ENCODE measurements at places on chromosomes 12 and 14.

GRCh38 chr12:69065775-69066174, 132.8 kb upstream of the CPM start:
- no peak for DNase-seq

DNA sequence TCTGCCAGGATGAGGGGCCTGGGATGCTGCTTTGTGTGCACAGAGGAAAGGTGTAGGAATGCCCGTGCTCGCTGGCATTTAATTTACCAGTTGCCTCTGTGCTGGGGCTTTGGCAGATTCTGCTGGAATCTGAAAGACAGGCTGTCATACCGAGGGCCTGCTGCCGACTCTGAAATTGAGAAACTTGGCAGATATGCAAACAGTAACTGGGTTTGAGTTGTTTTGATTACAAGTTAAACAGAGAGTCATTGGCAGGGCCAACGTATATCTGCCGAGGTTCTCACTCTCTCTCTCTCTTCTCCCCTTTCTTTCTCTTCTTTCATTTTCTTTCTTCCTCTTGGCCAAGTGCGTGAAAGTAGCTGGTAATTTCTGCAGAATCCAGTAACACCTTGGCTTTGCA, 618.7 kb downstream of the VRK1 start:
- no peak for DNase-seq

GRCh38 chr12:67910360-67911274, 78.6 kb upstream of the IFNG-AS1 start:
- no peak for DNase-seq

GRCh38 chr14:93941293-93941910, 14.3 kb downstream of the FAM181A start:
- DNase-seq, result no peak

DNA sequence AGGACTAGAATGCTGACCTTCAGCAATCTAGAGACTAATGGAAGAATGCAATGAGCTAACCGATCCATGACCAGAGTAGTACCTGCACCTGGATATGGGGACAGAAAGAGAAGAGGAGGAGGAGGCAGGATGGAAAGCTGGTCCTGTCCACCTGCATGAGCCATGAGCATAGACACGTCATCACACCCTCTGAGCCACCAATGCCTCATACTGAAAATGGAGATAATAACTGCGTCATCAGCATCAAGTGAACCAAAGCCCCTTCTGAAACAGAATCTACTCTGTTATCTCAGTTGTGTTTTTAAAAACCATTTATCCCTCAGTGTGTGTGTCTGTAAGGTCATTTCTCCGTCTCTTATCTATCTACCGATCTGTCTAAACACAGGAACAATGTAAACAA, 327.0 kb downstream of the BCL11B start:
- no peak for DNase-seq

DNA sequence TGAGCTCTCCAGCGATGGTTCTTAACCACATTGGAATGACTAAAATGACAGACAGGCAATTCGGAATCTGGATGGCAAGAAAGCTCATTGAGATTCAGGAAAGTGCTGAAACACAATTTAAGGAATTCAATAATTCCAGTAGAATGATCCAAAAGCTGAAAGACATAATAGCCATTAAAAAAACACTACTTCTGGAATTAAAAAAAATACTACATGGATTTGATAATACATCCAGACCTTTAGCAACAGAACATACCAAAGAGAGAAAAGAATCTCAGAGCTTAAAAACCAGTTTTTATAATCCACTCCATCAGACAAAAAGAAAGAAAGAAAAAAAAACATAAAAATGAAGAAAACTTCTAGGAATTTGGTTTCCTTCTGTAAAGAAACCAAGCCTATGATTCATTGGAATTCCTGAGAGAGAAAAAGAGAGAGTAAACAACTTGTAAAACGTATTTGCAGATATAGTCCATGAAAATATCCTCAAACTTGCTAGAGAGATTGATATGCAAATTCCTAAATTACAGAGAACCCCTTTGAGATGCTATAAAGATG, 52.8 kb downstream of the SLCO1B1 start:
- DNase-seq, result no peak

- DNase-seq, result no peak
Measured at GRCh38 chr12:54287261-54288157, 7.0 kb downstream of the HNRNPA1 start.

DNA sequence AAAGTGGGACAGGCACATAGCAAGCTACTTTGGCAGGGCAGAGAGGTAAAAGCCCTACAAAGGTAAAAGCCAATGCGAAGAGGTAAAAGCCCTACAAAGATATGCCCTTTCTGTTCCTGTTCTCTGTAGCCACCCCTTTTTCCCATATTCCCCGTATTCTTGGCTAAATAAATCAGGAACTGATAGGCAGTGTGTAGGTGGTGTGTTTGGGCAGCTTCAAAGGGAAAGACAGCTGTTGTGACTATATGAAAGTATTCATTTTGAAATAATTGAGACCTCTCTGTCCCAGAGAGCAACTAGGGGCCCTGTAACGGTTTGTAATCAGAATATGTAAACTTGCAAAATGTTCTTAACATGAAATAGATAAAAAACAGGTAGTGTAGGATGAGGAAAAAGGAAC, 11.3 kb upstream of the SLC41A2 start:
- no peak for DNase-seq

GRCh38 chr12:39332661-39333175, 110.2 kb downstream of the KIF21A start:
- no peak for DNase-seq

DNA sequence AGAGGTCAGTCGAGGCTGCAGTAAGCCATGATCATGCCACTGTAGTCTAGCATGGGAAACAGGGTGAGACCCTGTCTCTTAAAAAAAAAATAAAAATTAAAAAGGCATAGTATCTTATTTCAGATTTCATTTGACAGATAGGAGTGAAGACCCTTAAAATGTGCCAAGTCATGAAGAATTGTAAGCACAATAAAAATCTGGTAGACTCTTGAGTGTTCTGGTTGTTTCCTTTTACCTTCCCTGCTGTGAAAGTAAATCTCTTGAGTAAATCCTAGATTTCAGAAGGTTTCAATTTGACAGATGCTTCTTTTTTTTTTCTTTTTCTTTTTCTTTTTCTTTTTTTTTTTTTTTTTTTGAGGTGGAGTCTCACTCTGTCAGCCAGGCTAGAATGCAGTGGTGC, 109.0 kb downstream of the ESR2 start:
- no peak for DNase-seq

DNA sequence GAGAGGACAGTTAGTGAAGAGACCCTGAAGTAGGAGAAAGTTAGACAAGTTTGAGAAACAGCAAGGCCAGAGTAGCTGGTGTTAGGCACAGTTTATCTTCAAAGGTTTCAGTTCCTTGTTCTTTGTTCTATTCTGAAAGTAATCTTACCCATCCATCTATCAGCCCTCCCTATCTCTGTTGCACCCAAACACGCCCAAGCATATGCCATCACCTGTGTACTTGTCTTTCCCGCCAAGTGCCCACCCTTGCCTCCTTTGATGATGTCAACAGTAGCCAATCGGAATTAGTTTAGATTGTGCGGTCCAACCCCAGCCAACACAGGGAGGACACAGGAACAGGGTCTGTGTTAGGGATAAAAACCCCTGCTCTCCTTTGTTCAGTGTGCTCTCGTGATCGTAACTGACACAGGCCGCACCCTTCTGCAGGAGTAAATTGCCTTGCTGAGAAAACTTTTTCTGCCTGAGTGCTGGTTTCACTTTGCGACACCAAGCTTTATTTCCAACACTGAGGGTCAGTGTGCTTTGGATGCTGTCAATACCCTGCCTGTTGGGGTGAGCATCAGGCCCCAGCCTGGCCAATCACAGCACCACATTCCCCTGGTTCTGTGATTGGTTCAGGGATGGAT, 4.7 kb upstream of the TMEM229B start:
- DNase-seq, result no peak

DNA sequence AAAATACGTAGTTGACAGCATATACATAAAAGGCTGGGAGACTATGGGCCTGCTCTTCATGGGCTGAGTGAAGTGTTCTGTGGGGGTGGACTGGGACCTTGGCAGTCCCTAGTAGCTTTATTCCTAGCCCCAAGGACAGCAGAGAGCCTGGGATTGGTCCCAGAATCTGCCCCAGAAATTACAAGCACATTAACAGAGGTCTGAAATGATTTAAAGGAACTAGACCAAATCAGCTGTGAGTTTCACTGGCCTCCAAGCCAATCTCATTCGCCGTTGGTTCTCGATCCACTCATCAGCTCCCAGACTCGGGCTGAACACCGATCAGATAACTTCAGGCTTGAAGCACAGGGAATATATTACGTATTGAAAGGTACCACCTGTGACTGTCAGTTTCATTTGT, 77.0 kb upstream of the PSMC1 start:
- no peak for DNase-seq

DNA sequence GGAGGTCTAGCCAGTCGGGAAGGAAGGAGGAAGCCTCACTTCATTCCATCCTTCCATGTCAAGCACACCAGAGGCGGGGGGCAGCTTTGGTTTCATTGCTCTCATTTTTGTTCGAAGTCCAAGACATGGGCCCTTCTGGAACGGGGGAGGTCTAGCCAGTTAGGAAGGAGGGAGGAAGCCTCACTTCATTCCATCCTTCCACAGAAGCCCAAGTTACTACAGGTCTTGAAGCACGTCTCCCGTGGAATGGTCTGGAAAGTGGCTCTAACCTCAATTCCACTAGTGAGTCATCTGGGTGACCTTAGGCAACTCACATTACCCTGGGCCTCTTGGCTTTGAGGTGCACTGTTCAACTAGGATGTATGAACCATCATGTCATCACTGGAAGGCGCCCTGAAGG, 156.3 kb downstream of the NTF3 start:
- DNase-seq, result no peak

DNA sequence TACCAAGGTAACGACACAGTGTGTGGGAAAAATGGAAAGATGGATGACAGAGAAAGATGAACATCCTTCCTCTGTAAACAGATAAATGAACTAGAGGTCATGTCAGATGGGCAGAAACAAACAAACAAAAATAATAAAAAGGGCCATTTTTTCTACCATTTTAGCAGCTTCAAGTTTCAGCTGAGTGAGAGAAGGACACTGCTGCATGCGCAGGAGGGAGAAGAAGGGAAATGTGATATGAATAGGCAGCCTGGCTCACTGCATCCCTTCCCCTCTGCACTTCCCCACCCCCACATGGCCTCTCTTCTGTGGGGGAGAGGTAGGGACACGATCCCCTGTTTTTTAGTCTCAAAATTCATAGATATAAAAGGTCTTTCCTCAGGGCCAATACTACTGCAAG, 492.0 kb downstream of the NELL2 start:
- DNase-seq, result no peak

GRCh38 chr14:27613102-27613501, 1015.3 kb upstream of the NOVA1 start:
- DNase-seq, result no peak

DNA sequence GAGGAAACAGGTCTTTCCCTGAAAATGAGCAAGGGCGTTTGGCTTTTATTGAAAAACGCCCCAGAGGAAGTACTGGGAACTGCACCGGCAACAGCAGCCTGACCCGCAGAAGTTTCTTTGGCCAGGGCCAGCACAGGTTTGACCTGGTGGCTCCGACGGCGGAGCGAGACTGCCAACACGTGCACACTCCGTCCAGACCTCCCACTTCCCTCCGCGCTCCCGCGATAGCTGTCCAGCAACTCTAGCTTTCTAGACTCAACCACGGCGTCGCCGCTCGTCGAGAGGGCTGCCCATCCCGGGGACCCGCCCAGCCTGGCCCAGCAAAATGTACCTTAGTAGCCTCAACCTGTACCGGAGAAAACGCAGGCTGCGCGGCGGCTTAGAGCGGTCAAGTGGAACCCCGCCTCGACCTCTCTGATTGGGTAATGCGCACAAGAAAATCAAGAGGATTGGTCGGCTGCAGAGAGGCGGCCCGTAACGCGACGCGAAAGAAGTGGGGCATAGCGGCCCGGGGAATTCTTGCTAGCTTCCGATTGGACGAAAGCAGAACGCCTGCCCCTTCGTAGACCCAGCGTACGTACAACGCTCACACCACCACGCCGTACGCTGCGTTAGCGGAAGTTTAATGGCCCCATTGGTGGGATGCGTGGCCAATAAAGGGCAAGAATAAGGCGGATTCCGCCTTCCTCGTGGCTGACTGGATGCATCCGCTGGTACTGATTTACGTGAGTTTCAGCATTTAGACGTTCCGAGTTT, at the start of gene WDR89:
TSS of gene WDR89 (minus strand) at position 399 of the 756 bp plus-strand sequence. CDS start 41,929 bp downstream, outside the sequence.
- peak; percentile 93 for DNase-seq

- no peak for DNase-seq
Measured at GRCh38 chr14:22824711-22825359, 4.9 kb upstream of the MRPL52 start.

GRCh38 chr12:22248121-22248520, 86.4 kb downstream of the ST8SIA1 start:
- DNase-seq, result no peak

- no peak for DNase-seq
Measured at GRCh38 chr12:108119126-108119973, 9.7 kb upstream of the WSCD2 start.

- no peak for DNase-seq
Measured at GRCh38 chr12:91687052-91688017, 458.3 kb downstream of the BTG1 start.

GRCh38 chr12:51600721-51601120, 9.7 kb downstream of the SCN8A start:
- DNase-seq, result no peak

GRCh38 chr12:12909995-12910420, 18.6 kb downstream of the GPRC5A start:
- DNase-seq, result no peak

GRCh38 chr12:99619389-99620158, 28.0 kb upstream of the GARIN6 start:
- peak; percentile 43 for DNase-seq

DNA sequence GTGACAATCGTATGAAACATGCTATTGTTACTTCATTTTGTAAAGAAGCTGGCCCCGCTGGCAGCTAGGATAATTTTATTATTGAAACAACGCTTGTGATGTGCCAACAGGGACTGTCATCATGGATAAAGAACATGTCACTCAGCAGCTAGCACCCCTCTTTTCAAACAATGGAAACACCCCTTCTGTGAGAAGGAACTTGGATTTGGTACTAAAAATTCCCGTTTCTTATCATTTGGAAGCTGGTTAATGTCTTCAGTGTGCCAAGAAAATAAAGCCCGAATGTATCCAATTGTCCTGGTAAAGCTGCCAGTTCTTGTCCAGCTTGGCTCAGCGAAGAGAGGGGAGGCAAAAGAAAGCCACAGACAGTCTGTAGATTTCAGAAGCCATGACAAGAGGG, 186.6 kb downstream of the PHLDA1 start:
- no peak for DNase-seq

- DNase-seq, result no peak
Measured at GRCh38 chr12:82411546-82412230, 53.4 kb downstream of the METTL25 start.

- DNase-seq, result no peak
Measured at GRCh38 chr14:77145975-77146740, 4.6 kb upstream of the ZDHHC22 start.

- no peak for DNase-seq
Measured at GRCh38 chr12:123942238-123942653, 30.4 kb downstream of the CCDC92 start.

Data from NT2/D1 (cell line).